ENCODE measurements at places on chromosomes 16 and 17. TPM values are rescaled to one million over a fixed set of nuclear protein-coding genes. Genes with fewer than 3 reads are reported as not detected.

DNA sequence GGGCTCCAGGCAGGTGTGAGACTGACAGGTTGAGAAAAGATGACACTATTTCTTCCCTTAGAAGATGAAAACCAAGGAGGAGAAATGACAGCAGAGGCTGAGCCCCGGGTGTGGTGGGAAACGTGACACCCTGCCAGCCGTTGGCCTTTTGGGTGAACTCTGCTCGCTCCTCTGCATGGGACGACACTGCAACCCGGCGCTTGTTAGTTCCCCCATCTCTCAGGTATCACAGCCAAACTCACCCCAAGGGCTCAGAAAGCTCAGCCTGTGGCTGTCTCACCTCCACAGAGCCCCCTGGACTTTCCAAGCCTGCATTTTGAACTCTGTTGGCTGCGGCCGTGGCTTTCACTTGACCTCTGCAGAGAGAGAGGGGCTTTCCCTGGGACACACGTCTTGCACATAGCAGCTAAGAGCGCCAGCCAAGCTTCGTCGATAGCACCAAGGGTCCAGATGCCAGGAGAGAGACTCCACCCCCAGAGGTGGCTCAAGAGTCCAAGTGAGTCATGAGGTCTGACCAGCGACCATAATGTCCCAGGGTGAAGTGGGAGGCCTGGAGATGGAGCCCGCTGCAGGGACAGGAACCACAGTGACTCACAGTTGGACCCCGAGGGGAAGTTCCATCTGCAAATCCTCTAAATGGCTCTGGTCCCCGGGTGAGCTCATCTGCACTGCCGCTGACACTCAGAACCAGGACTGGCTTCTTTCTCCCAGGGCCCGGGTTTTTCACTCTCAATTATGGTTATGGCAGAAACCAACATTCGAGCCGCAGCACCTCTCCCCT lies 301.9 kb downstream of the SOX9 start:
- peaks cover 7% of the 10 kb centered on the region for H3K36me3 ChIP-seq
- no peaks in the 10 kb centered on the region for H3K4me1 ChIP-seq
- no peak overlapping the region for H3K27ac ChIP-seq
- peaks cover 15% of the 10 kb centered on the region for H3K27me3 ChIP-seq
- DNase-seq: no peak
- H3K4me3 ChIP-seq: no peak overlapping the region

GRCh38 chr16:31050280-31051030 lies 17.1 kb downstream of the STX4 start:
- no peak overlapping the region for H3K4me3 ChIP-seq
- no peak overlapping the region for H3K27ac ChIP-seq
- no peak for DNase-seq
- H3K36me3 ChIP-seq: no peaks in the 10 kb centered on the region
- peaks cover 3% of the 10 kb centered on the region for H3K4me1 ChIP-seq

Gene CDK10
- total RNA-seq: 60.8 TPM

Gene CHST5
- 0.14 TPM for total RNA-seq

Gene NPIPA5
- 15.5 TPM for total RNA-seq

DNA sequence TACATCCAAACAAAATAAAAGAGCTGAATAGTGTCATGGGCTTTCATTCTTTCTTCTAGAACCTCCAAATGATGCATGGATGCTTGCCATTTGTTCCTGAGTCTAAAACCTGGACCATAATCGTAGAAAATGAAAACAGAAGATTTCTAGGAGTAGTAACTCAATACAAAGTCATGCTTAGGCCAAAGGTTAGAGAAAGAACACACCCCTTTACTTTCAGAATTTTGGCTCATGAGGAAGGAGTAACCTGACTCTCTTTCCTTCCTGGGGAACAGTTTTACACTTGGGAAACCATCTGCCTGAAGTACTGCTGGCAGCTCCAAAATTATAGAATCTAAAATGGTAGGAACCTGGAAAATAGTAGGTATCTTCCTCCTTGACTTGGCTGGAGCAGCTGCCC lies 137.2 kb downstream of the SNX11 start:
- H3K4me3 ChIP-seq: no peak overlapping the region
- no peaks in the 10 kb centered on the region for H3K27me3 ChIP-seq
- H3K36me3 ChIP-seq: no peaks in the 10 kb centered on the region
- DNase-seq: no peak
- H3K4me1 ChIP-seq: peaks cover 38% of the 10 kb centered on the region

Gene CLEC19A
- not detected for total RNA-seq

Gene GPR142
- total RNA-seq: not detected

- DNase-seq: no peak
- peaks cover 22% of the 10 kb centered on the region for H3K4me1 ChIP-seq
- no peak overlapping the region for H3K4me3 ChIP-seq
- no peaks in the 10 kb centered on the region for H3K27me3 ChIP-seq
Measured at GRCh38 chr16:74556375-74556922, 50.5 kb downstream of the GLG1 start.

- no peak overlapping the region for H3K27ac ChIP-seq
- peak; percentile 49 for DNase-seq
- no peaks in the 10 kb centered on the region for H3K36me3 ChIP-seq
- peaks cover 39% of the 10 kb centered on the region for H3K27me3 ChIP-seq
- no peak overlapping the region for H3K4me3 ChIP-seq
- H3K4me1 ChIP-seq: no peaks in the 10 kb centered on the region
Measured at GRCh38 chr17:39603304-39604016, 4.3 kb downstream of the NEUROD2 start.

DNA sequence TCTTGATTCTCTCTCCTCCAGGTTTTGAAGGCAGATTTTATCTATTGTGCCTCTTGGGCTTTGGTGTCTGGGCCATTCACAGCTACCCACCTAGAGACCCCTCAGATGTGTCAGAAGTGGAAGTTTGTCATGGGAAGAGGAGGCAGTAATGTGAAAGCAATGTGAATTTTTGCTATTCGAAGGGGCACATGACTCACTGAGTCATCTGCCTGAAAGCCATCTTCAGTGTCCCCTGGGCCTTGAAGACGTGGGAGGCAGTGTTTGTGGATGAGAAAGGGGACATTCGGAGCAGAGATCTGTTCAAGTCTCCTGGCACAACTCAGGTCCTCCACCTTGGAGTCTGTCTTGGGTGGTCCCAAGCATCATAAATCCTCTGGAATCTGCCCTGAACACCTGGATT lies 530.2 kb downstream of the NPIPA7 start:
- no peak overlapping the region for H3K27ac ChIP-seq
- H3K27me3 ChIP-seq: peaks cover 20% of the 10 kb centered on the region
- no peaks in the 10 kb centered on the region for H3K36me3 ChIP-seq
- H3K4me1 ChIP-seq: no peaks in the 10 kb centered on the region
- no peak for DNase-seq

- H3K27ac ChIP-seq: peak overlapping the region; percentile 80
- H3K4me3 ChIP-seq: peak overlapping the region; percentile 78
- no peak for DNase-seq
- peaks cover 47% of the 10 kb centered on the region for H3K4me1 ChIP-seq
- H3K27me3 ChIP-seq: no peaks in the 10 kb centered on the region
- H3K36me3 ChIP-seq: no peaks in the 10 kb centered on the region
Measured at GRCh38 chr16:70402916-70403659, 35.8 kb downstream of the ST3GAL2 start.

DNA sequence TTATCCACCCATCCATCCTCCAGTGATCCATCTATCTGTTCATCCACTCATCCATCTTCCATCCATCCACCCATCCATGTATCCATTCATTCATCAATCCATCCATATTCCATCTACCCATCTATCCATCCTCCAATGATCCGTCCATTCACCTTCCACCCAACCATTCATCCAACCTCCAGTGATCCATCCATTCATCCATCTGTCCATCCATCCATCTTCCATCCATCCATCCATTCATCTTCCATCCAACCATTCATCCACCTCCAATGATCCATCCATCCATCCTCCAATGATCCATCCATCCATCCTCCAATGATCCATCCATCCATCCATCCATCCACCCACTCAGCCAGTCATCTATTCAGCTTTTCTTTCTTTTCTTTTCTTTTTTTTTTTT lies 156.5 kb upstream of the WSCD1 start:
- H3K27ac ChIP-seq: no peak overlapping the region
- no peak overlapping the region for H3K4me3 ChIP-seq
- H3K36me3 ChIP-seq: no peaks in the 10 kb centered on the region
- H3K27me3 ChIP-seq: peaks cover 12% of the 10 kb centered on the region

DNA sequence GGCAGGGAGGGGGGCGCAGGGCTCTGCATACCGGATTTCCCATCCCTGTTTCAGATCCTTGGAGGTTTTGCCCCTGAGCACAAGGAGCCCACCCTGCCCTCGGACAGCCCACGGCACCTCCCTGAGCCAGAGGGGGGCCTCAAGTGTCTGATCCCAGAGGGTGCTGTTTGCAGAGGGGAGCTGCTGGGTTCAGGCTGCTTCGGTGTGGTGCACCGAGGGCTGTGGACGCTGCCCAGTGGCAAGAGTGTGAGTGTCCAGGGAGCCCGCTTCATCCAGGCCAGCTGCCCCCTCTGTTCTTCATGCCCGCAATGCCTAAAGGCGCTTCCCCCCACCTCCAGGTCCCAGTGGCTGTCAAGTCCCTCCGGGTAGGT lies 2.5 kb downstream of the TNK1 start:
- no peak for DNase-seq
- peaks cover 5% of the 10 kb centered on the region for H3K4me1 ChIP-seq
- H3K36me3 ChIP-seq: peaks cover 6% of the 10 kb centered on the region
- no peak overlapping the region for H3K27ac ChIP-seq
- H3K27me3 ChIP-seq: peaks cover 30% of the 10 kb centered on the region

Gene CLEC10A
- not detected for total RNA-seq

Gene TLE7
- total RNA-seq: not detected

Gene AARS1
- 130 TPM for total RNA-seq

Gene CYBA
- total RNA-seq: 386 TPM

GRCh38 chr17:59756236-59756818 lies 48.9 kb downstream of the VMP1 start:
- H3K27me3 ChIP-seq: no peaks in the 10 kb centered on the region
- H3K4me1 ChIP-seq: peaks cover 44% of the 10 kb centered on the region
- DNase-seq: no peak
- peak overlapping the region; percentile 98 for H3K27ac ChIP-seq
- peak overlapping the region; percentile 24 for H3K4me3 ChIP-seq
- H3K36me3 ChIP-seq: peaks cover 18% of the 10 kb centered on the region

GRCh38 chr17:34619687-34620217 lies 40.4 kb downstream of the TMEM132E start:
- H3K4me1 ChIP-seq: no peaks in the 10 kb centered on the region
- no peaks in the 10 kb centered on the region for H3K36me3 ChIP-seq
- H3K27ac ChIP-seq: no peak overlapping the region
- no peak overlapping the region for H3K4me3 ChIP-seq
- no peak for DNase-seq

Gene TBC1D3E
- total RNA-seq: not detected

GRCh38 chr17:41975099-41976083 lies 8.8 kb downstream of the CNP start:
- no peaks in the 10 kb centered on the region for H3K27me3 ChIP-seq
- no peak overlapping the region for H3K27ac ChIP-seq
- no peak for DNase-seq
- peaks cover 23% of the 10 kb centered on the region for H3K4me1 ChIP-seq

DNA sequence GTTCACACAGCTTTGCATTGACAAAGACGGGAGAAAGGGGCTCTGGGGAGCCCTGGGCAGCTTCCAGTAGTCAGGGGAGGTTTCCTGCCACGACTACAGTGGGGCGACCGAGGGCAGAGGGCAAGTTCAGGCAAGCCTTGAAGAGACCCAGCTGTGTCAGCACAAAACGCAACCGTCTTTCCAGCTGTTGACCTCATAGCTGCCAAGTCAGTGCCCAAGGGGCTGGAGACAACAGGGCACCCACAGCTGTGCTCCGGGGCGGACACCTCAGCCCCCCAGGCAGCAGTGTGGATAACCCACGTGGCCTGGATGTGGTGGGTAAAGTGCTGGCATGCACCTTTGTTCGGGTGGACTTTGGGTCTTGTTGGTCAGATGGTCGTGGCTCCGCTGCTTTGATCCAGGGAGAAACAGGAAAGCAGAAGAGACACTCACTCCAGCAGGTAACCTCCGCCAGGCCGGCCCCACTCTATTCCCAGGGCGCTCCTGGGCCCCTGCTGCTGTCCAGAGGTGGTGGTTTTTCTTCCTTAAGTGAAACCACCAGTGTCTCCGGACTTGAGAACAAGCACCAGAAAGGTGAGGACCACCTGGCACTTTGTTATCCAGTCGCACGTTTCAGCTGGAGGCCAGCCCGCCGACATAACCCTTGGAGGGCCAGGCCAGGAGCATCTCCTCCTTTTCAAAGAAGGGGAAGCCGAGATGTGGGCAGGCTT lies 17.6 kb upstream of the CBX2 start:
- no peak overlapping the region for H3K27ac ChIP-seq
- H3K36me3 ChIP-seq: no peaks in the 10 kb centered on the region
- peaks cover 9% of the 10 kb centered on the region for H3K27me3 ChIP-seq
- DNase-seq: no peak

DNA sequence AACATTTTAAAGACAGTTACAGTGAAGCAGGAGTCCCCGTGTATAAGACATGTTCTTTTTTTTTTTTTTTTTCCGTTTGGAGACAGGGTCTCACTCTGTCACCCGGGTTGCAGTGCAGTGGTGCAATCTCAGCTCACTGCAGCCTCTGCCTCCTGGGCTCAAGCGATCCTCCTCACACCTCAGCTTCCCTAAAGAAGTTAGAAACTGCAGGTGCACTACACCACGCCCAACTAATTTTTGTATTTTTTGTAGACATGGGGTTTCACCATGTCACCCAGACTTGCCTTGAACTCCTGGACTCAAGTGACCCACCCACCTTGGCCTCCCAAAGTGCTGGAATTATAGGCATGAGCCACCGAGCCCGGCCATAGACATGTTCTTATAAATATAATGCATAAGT lies 3.0 kb downstream of the EVI2B start:
- H3K4me1 ChIP-seq: peaks cover 35% of the 10 kb centered on the region
- H3K27me3 ChIP-seq: no peaks in the 10 kb centered on the region
- no peak for DNase-seq
- H3K27ac ChIP-seq: peak overlapping the region; percentile 90

GRCh38 chr17:61414141-61414935 lies 14.7 kb downstream of the TBX2 start:
- H3K4me1 ChIP-seq: peaks cover 6% of the 10 kb centered on the region
- no peak overlapping the region for H3K4me3 ChIP-seq
- peaks cover 11% of the 10 kb centered on the region for H3K27me3 ChIP-seq
- DNase-seq: no peak
- H3K36me3 ChIP-seq: no peaks in the 10 kb centered on the region
